Stimulated activated naive CD4-positive, alpha-beta T cell (primary cell): ENCODE measurements at places on chromosomes 7 and 10.

- DNase-seq: no peak
Measured at GRCh38 chr7:80659120-80660055, 20.9 kb downstream of the CD36 start.

DNA sequence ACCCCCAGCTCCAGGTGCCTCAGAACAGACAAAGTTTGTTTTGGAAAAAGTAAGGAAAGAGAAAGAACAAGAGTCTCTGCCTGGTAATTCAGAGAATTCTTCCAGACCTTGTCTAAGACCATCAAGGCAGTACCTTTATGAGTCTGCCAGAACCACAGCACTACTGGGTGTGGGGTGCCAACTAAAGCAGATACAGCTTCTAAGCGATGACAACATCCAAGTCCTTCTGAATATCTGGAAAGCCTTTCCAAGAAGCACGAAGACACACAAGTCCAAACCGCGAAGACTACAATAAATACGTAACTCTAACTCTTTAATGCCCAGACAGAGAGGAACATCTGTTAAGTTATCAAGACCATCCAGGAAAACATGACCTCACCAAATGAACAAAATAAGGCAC lies 94.3 kb downstream of the SIRT1 start:
- DNase-seq: no peak

DNA sequence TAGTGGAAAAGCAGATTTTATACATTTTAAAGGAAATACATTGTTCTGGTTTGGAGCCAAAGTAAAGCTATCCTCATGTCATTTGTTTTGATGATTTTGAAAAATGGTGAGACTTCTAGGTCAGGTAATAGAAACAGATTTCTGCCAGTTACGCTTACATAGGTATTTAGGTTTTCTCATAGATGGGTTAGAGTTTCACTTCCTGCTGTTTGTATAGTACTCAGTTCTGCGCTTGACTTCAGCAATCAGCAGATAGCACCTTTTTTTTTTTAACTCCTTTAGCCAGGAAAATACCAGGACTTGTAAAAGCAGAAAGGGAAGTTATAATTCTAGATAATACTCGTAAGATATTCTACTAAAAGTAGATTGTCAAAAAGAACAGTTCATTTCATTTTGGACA lies 209.8 kb upstream of the POM121L12 start:
- DNase-seq: no peak

- DNase-seq: no peak
Measured at GRCh38 chr7:106640368-106641141, 20.4 kb downstream of the CCDC71L start.

GRCh38 chr7:74002474-74003017 lies 25.4 kb upstream of the ELN start:
- no peak for DNase-seq

- no peak for DNase-seq
Measured at GRCh38 chr10:78552261-78552811, 516.4 kb upstream of the ZMIZ1 start.

GRCh38 chr10:132948351-132948750 lies 6.0 kb upstream of the CFAP46 start:
- no peak for DNase-seq

GRCh38 chr10:8874972-8875371 lies 820.5 kb downstream of the GATA3 start:
- DNase-seq: no peak

DNA sequence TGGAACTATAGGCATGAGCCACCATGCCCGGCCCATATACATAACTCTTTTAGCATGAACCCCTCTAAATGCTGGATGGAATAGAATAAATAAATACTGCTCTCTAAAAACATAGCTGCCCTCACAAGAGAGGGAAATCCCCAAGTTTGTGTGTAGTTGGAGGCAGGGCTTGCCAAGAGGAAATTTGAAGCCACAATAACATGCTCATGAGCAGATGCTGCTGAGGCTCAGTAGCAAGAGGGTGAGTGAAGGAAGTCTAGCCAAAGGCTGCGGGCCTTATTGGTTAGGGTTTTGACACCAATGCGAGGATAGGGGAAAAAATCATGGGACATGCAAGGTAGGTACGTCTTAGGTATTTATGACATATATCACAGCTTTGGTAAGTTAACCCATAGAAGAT lies 17.3 kb downstream of the TPK1 start:
- DNase-seq: peak; percentile 48

- no peak for DNase-seq
Measured at GRCh38 chr10:29993319-29993915, 66.0 kb downstream of the JCAD start.
